ENCODE measurements at places on chromosomes 2 and 18. TPM values are rescaled to one million over a fixed set of nuclear protein-coding genes. Genes with fewer than 3 reads are reported as not detected.

- DNase-seq = no peak
Measured at GRCh38 chr18:50630895-50631294, 71.0 kb downstream of the MAPK4 start.

DNA sequence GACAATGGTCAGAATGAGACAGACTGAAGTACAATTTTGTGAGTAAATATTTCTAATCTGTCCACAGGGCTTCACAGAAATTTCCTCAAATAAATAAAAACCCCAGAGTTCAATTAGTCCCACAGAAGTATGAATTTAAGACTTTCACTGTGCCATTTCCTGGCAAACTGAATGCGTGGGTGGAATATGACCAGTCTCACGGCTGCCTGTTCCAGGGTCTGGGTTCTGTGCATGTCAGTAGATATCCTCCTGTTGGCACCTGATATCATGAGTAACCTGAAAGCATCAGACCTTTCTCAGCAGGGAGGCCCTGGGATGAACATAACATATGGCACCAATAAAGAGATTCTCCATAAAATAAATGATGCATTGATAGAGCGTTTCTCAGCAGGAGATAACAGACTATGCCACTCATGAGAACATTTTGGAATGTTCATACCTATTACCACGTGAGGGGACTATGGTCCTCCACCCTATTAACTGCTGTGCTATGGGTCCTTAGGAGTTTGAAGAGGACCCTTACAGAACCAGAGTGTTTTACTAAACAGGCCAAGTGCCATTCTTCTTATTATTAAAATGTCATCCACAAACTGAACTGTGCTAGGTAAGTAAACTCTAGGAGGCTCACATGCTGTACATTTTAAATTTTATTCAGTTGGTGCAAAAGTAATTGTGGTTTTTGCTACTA lies 10.6 kb upstream of the MALL start:
- DNase-seq = no peak

- no peak for DNase-seq
Measured at GRCh38 chr2:112658301-112658700, 12.6 kb downstream of the SLC20A1 start.

- DNase-seq = no peak
Measured at GRCh38 chr2:119352357-119352756, 14.3 kb downstream of the C2orf76 start.

DNA sequence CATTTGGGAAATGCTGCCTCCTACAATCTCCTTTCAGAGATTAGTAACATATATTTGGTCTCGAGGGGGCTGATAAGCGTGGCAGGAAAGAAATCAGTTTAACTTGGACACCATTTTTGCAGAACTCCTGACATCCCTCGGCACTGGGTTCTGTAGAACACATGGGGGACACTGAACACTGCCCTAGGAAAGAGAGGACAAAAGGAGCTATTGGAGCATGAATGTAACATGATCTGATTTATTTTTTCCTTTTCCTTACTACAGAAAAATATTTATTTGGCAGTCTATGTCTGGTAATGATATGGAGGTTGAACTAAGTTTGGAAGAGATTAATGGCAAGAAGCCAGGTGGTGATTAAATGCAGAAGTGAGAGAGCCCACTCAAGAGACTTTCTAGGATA lies 153.8 kb downstream of the AFF3 start:
- DNase-seq = no peak

DNA sequence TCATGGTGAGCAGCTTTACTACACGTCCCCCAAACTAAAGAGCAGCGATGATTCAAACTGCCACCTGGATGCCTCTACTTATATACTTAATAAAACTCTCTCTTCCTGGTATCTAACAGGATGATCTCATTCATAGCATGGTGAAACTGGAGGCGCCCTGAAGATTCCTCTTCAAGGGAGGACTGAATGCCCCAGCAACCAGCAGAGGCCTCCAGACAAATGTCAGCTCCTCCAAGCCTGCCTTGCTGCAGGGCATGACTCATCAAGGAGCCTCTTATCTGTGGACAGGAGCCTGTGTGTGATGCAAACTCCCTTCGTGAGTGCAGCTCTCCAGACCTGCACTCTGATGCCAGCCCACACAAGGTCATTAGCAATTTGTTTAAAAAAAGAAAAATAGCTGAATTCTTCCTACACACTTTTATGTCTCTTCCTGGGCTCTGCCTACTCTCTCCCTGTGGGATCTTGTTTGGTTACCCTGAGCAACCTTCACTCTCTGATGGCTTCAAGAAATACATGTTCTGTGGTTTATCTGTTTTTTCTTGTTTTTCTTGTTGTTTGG lies 30.2 kb downstream of the LONRF2 start:
- no peak for DNase-seq

DNA sequence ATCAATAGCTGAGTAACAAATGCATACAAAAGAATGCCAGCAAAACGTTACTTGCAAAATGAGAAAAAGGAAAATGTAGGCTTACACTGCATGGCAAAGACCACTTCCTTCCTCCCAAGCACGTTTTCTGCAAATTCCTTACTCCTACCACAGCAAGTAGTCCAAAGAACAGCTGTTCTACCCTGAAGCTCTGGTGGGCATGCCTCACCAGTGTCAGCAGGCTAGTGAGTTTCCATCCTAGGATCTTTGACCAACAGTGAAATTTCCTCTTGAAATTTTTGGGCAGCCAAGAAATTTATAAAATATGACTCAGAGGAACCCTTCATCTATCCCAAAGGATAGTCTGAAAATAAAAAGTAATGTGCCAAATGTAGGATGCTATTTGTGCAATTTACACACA lies 123.9 kb downstream of the ZNF532 start:
- DNase-seq = no peak

GRCh38 chr2:236113425-236113824 lies 54.8 kb downstream of the GBX2 start:
- no peak for DNase-seq

DNA sequence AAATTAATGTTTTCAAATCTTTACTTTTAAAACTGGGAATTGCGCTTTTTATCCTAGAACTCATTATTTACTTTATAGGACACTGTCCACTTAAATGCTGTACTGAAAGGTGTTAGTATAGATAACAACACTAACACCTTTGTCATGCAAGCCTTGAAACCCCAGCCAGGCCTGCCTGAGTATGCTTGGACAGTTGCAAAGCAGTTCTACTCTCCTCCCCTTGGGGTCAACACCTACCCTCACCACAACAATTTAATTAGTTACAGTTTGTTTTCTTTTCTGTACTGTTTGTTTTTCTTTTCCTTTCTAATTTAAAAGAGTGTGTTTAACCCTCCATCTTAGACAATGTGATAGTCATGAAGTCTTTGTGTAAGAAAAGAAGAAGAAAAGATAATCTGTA lies 18.9 kb upstream of the FAM98A start:
- no peak for DNase-seq

DNA sequence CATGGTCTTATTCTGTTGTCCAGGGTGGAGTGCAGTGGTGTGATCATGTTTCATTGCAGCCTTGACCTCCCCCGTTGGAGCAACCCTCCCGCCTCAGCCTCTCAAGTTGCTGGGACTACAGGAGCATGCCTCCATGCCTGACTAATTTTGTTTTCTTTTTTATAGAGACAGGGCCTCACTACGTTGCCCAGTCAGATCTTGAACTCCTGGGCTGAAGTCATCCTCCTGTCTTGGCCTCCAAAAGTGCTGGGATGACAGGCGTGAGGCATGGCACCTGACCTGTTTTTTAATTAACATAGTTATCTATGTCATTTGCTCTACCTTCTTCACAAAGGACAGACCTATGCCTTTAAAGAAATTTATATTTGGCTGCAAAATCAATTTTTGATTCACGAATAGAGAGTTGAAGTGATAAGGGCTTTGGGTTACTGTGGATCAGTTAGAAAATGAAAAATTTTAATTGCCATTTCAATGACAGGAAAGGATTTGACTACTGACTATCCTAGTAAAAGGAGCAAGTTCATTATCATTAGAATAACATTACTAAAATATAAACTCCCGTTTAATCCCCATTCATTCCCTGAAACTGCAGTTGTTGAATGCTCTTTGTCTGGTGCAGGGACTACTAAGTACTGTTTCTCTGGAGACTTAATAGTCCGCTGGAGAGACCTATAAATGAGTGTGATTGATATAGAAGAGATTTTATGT lies 3.7 kb downstream of the RNF138 start:
- no peak for DNase-seq

GRCh38 chr18:40469316-40469715 lies 1485.7 kb upstream of the PIK3C3 start:
- no peak for DNase-seq

Gene MBP
- 14.5 TPM for total RNA-seq

Gene CYS1
- total RNA-seq = 0.79 TPM

Gene POTEJ
- total RNA-seq = not detected

Gene PROM2
- 31.5 TPM for total RNA-seq

Gene ZNF521
- 5.3 TPM for total RNA-seq

Gene SCN9A
- 8.3 TPM for total RNA-seq

Gene ABCG8
- not detected for total RNA-seq

Gene GPN1
- 32.5 TPM for total RNA-seq

Measured in type B pancreatic cell (in vitro differentiated cells).